CD8-positive, alpha-beta memory T cell (primary cell): ENCODE measurements at places on chromosomes 12 and 14. TPM values are rescaled to one million over a fixed set of nuclear protein-coding genes. Genes with fewer than 3 reads are reported as not detected.

- DNase-seq, result no peak
- H3K27ac ChIP-seq, result no peak overlapping the region
- H3K27me3 ChIP-seq, result no peaks in the 10 kb centered on the region
- no peaks in the 10 kb centered on the region for H3K4me1 ChIP-seq
These were observed 99.9 kb downstream of the SYT1 start for GRCh38 chr12:78964521-78964920.

DNA sequence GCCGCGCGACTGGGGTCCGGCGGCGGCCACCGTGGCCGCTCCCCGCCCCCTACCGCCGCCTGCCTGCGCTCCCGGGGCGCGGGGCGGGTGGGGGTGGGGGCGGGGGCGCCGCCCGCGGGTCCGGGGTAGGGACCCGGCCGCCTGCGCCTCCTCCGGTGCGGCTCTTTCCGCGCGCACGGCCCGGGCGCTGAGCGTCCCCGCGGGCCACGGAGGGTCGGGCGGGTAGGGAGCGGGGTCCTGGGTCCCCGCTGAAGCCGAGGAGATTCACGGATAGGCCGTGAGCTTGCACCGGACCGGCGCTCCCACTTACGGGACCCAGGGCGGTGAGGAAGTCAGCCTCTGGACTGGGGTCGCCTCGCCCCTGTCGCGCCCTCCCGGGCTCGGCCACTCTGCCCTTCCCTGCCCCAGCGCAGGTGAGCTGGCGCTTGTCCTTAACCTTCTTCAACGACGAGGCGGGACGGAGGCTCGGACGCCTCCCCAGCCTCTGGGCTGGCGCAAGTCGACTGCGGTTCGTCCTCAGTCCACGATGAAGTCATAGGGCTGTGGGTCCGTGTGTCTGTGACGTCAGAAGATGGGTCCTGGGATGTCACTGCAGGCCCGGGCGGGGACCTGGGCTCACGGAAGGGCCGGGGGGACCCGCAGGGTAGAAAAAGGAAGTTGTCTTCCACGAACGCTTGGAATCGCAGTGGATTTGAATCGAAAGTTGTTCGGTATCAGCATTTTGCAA lies 514 bp downstream of the FBXO34 start:
- peak overlapping the region; percentile 86 for H3K27ac ChIP-seq
- peaks cover 21% of the 10 kb centered on the region for H3K4me1 ChIP-seq
- peak; percentile 53 for DNase-seq
- no peaks in the 10 kb centered on the region for H3K27me3 ChIP-seq
- H3K4me3 ChIP-seq, result peak overlapping the region; percentile 94
- no peaks in the 10 kb centered on the region for H3K36me3 ChIP-seq

- no peak overlapping the region for H3K27ac ChIP-seq
- H3K4me1 ChIP-seq, result no peaks in the 10 kb centered on the region
- no peak for DNase-seq
- H3K27me3 ChIP-seq, result no peaks in the 10 kb centered on the region
- H3K36me3 ChIP-seq, result no peaks in the 10 kb centered on the region
These were observed 233.0 kb downstream of the SSPN start for GRCh38 chr12:26428420-26428819.

DNA sequence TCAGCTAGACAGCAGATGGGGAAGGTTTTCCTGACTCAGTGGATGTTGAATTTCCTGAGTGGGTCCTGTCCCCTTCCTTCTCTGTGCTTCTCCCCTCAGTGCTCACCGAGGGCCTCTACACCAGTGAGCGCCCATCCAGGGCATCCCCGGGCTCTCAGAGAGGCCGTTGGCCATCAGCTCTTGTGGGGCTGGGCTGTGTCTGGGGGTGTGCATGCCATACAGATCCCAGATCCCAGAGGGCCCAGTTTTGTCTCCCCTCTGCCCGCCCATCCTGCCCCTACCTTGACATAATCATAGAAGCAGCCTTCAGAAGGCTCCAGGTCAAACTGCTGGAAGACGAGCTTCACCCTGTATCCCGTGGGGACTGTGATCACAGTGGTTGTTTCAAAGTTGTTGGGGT lies 1.1 kb downstream of the C1R start:
- no peak overlapping the region for H3K4me3 ChIP-seq
- DNase-seq, result no peak
- H3K36me3 ChIP-seq, result no peaks in the 10 kb centered on the region

GRCh38 chr14:87896393-87897380 lies 96.3 kb downstream of the GALC start:
- no peaks in the 10 kb centered on the region for H3K27me3 ChIP-seq
- no peak overlapping the region for H3K4me3 ChIP-seq
- DNase-seq, result peak; percentile 6
- H3K4me1 ChIP-seq, result no peaks in the 10 kb centered on the region
- no peaks in the 10 kb centered on the region for H3K36me3 ChIP-seq

GRCh38 chr14:74308695-74309094 lies 6.0 kb upstream of the ABCD4 start:
- no peak overlapping the region for H3K27ac ChIP-seq
- peaks cover 6% of the 10 kb centered on the region for H3K4me1 ChIP-seq
- no peaks in the 10 kb centered on the region for H3K27me3 ChIP-seq
- H3K4me3 ChIP-seq, result no peak overlapping the region
- no peaks in the 10 kb centered on the region for H3K36me3 ChIP-seq

DNA sequence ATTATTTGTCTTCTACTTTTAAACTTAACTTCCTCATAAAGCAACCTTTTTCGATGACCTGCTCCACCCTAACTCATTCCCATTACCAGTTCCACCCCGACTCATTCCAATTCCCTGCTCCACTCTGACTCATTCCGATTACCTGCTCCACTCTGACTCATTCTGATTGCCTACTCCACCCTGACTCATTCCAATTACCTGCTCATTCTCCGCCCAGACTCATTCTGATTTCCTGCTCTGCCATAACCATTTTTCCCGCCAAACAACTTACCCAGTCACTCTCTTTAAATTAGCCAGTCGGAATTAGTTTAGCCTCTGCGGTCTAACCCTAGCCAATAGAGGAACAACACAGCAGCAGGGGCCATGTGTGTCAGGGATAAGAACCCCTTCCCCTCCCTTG lies 249.1 kb downstream of the DPY19L2 start:
- H3K4me1 ChIP-seq, result no peaks in the 10 kb centered on the region
- no peaks in the 10 kb centered on the region for H3K27me3 ChIP-seq
- H3K27ac ChIP-seq, result no peak overlapping the region
- no peak overlapping the region for H3K4me3 ChIP-seq
- no peaks in the 10 kb centered on the region for H3K36me3 ChIP-seq

GRCh38 chr14:67461341-67461985 lies 27.1 kb downstream of the TMEM229B start:
- no peaks in the 10 kb centered on the region for H3K27me3 ChIP-seq
- DNase-seq, result no peak
- peaks cover 20% of the 10 kb centered on the region for H3K4me1 ChIP-seq
- no peak overlapping the region for H3K27ac ChIP-seq
- H3K4me3 ChIP-seq, result no peak overlapping the region

DNA sequence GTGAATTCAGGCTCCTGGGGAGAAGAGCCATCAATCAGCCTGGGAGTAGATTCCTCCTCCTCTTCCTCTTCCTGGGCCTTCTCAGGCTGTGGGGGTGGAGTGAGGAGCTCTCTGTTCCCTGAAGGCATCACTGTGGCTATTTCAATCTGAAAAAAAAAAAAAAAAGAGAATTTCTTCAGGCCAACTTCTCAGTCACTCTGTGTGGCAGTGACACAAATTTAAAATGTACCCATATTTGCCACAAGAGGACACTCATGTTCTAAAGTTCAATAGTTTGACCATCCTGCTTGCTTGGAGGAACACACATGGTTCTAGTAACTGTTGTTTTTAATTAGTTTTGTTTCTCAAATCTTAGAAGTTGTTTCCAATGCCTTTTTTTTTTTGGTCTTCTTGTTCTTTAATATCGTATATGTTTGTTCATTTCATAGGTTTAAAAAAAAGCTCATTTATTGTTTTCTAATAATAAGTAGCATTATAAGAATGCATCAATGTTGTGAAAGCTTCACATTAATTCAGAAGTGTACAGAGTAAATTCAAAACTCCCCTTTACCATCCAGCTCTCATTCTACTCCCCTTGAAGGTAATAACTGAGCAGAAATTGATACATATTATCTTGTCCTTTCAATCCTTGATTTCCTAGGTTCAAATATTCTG lies 23.3 kb upstream of the CCER1 start:
- no peaks in the 10 kb centered on the region for H3K27me3 ChIP-seq
- DNase-seq, result no peak
- no peak overlapping the region for H3K27ac ChIP-seq
- H3K36me3 ChIP-seq, result no peaks in the 10 kb centered on the region

DNA sequence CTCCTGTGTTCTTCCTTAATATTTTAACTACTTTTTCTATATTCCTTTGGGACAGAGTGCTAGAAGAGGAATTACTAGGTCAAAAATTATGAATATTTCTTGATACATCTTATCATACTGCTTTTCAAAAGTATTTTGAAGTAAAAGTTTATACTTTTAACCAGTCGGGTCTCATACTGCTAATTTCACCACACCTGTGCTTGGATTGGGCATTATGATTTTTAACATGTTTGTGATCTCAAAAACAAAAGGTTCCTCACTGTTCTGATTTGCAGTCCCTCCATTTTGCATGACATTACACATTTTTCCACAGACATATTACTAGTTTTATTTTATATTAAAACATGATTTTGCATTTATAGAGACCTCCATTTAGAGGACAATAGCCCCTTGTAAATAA lies 32.9 kb downstream of the MRPL42 start:
- H3K27me3 ChIP-seq, result no peaks in the 10 kb centered on the region
- H3K4me1 ChIP-seq, result no peaks in the 10 kb centered on the region
- H3K27ac ChIP-seq, result no peak overlapping the region

- H3K27ac ChIP-seq, result no peak overlapping the region
- H3K36me3 ChIP-seq, result no peaks in the 10 kb centered on the region
- no peak overlapping the region for H3K4me3 ChIP-seq
- no peaks in the 10 kb centered on the region for H3K27me3 ChIP-seq
These were observed 86.0 kb upstream of the HIF1A start for GRCh38 chr14:61609191-61609843.

- H3K27ac ChIP-seq, result no peak overlapping the region
- no peaks in the 10 kb centered on the region for H3K36me3 ChIP-seq
- H3K27me3 ChIP-seq, result peaks cover 3% of the 10 kb centered on the region
- DNase-seq, result no peak
- H3K4me1 ChIP-seq, result peaks cover 4% of the 10 kb centered on the region
- no peak overlapping the region for H3K4me3 ChIP-seq
These were observed 3.0 kb downstream of the NPAS3 start for GRCh38 chr14:32941668-32942065.

GRCh38 chr12:121240484-121241101 lies 30.7 kb downstream of the P2RX4 start:
- DNase-seq, result peak; percentile 84
- no peaks in the 10 kb centered on the region for H3K27me3 ChIP-seq
- H3K4me1 ChIP-seq, result peaks cover 37% of the 10 kb centered on the region
- H3K27ac ChIP-seq, result peak overlapping the region; percentile 49
- H3K36me3 ChIP-seq, result peaks cover 4% of the 10 kb centered on the region

- H3K4me3 ChIP-seq, result peak overlapping the region; percentile 31
- H3K4me1 ChIP-seq, result peaks cover 36% of the 10 kb centered on the region
- peak; percentile 32 for DNase-seq
These were observed 34.8 kb downstream of the DIO3 start for GRCh38 chr14:101595887-101596721.

DNA sequence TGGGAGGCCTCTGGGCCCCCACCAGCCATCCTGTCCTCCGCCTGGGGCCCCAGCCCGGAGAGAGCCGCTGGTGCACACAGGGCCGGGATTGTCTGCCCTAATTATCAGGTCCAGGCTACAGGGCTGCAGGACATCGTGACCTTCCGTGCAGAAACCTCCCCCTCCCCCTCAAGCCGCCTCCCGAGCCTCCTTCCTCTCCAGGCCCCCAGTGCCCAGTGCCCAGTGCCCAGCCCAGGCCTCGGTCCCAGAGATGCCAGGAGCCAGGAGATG lies 729 bp upstream of the GAPDH start:
- peak overlapping the region; percentile 95 for H3K27ac ChIP-seq
- peak; percentile 11 for DNase-seq
- peak overlapping the region; percentile 92 for H3K4me3 ChIP-seq
- H3K36me3 ChIP-seq, result peaks cover 40% of the 10 kb centered on the region
- no peaks in the 10 kb centered on the region for H3K27me3 ChIP-seq

DNA sequence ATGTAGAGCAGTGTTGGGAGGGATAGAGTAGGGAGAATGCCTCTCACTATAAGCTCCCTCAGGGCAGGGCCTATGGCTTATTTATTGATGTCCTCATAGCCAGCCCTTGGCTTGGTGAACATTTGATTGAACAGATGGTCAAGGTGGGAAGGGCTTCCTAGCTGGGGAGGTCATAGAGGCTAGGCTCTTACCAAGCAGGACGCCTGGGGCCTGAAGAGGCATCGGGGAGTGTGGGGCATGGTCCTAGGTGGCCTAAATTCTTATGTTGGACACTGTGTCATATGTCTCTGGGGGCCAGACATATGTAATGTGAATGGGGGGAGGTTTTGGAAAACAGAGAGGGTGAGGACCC lies 17.9 kb upstream of the KRT86 start:
- no peaks in the 10 kb centered on the region for H3K4me1 ChIP-seq
- no peak for DNase-seq
- no peaks in the 10 kb centered on the region for H3K36me3 ChIP-seq
- H3K4me3 ChIP-seq, result no peak overlapping the region
- H3K27me3 ChIP-seq, result no peaks in the 10 kb centered on the region

GRCh38 chr12:131721548-131721947 lies 10.7 kb downstream of the SFSWAP start:
- H3K4me3 ChIP-seq, result no peak overlapping the region
- no peak overlapping the region for H3K27ac ChIP-seq
- no peaks in the 10 kb centered on the region for H3K27me3 ChIP-seq
- peaks cover 65% of the 10 kb centered on the region for H3K36me3 ChIP-seq
- H3K4me1 ChIP-seq, result no peaks in the 10 kb centered on the region

DNA sequence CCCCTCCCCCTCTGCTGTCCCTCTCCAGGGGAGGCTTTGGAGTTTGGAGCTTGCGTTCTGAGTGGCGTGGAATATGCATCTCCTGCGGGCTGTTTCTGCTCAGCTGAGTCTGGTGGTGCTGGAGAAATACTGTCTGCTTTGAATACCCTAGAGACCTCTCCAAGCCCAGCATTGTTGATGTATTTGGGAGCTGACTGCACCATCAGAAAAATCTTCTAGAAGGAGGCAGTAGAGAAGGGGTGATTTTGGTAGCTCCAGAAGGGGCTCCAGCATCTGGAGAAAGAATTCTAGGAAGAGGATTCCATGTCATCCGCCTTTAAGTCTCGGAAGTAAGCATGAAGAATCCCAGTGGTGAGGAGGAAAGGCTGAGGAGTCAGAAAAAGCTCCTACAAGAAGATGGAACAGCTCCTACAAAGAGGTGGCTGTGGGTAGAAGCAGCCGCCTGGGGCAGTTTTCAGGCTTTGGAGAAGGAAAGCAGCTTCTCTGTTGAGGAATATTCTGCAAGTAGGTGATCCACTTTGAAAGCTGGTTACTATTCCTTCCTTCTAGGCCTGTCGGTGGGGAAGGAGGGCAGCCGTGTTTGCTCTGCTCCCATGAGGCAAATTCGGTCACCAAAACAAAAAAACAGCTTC lies 9.7 kb downstream of the MLXIP start:
- peaks cover 90% of the 10 kb centered on the region for H3K4me1 ChIP-seq
- no peak overlapping the region for H3K27ac ChIP-seq
- no peaks in the 10 kb centered on the region for H3K27me3 ChIP-seq
- no peaks in the 10 kb centered on the region for H3K36me3 ChIP-seq
- DNase-seq, result no peak

The DBX2 gene
- not detected for polyA plus RNA-seq

The CLEC2D gene
- polyA plus RNA-seq, result 311 TPM
